ENCODE measurements at places on chromosomes 3 and 15.

- peaks cover 31% of the 10 kb centered on the region for H3K36me3 ChIP-seq
- no peak overlapping the region for H3K27ac ChIP-seq
- H3K4me1 ChIP-seq: no peaks in the 10 kb centered on the region
- no peak for DNase-seq
Measured at GRCh38 chr3:101729586-101729985, 5.2 kb downstream of the CEP97 start.

GRCh38 chr3:193688834-193689714, 96.1 kb downstream of the OPA1 start:
- no peak overlapping the region for H3K4me3 ChIP-seq
- no peak overlapping the region for H3K27ac ChIP-seq
- no peaks in the 10 kb centered on the region for H3K27me3 ChIP-seq
- peaks cover 11% of the 10 kb centered on the region for H3K36me3 ChIP-seq

DNA sequence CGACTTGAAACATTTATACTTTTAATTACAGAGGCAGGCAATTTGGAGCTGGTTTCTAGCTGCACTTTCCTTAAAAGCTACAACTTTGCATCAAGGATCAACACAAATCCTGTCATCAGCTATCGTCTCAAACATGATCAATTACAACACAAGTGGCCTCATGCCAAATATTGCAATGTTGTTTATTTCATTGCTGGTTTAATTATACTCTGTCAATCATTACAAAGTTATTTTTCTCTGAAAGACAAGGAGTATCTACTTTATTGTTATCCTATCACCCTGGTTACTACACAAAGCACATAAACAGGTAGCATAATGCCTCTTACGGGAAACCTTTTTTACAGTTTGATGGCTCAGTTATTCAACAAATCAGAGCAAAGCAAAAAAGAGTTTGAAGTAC, 58.0 kb upstream of the FOXB1 start:
- no peaks in the 10 kb centered on the region for H3K27me3 ChIP-seq
- no peak overlapping the region for H3K27ac ChIP-seq
- H3K4me1 ChIP-seq: no peaks in the 10 kb centered on the region
- no peak for DNase-seq
- no peaks in the 10 kb centered on the region for H3K36me3 ChIP-seq

DNA sequence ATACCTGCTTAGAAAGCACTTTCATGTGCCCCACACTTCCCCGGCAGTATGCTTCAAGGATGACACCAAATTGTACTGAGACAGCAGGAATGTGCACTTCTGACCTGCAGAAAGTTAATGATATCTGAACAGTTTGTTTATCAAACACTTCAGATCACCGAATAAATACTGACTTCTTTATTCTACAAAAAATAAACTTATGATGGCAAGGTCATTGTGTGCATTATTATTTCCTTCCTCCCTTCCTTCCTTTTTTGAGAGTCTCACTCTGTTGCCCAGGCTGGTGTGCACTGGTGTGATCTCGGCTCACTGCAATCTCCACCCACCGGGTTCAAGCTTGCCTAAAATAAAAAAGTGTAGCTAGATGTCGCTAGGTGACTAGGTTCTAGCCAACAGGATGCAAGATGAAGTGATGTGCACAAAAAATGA, 80.3 kb downstream of the FAIM start:
- H3K27me3 ChIP-seq: no peaks in the 10 kb centered on the region
- H3K27ac ChIP-seq: no peak overlapping the region
- DNase-seq: no peak
- H3K36me3 ChIP-seq: peaks cover 4% of the 10 kb centered on the region
- no peaks in the 10 kb centered on the region for H3K4me1 ChIP-seq
